ENCODE measurements at places on chromosomes 1 and 21.

- DNase-seq, result no peak
Observed at GRCh38 chr1:150902346-150902745, 15.4 kb downstream of the CTXND2 start.

GRCh38 chr1:6271006-6271405 is 10.1 kb upstream of the GPR153 start:
- DNase-seq, result no peak

DNA sequence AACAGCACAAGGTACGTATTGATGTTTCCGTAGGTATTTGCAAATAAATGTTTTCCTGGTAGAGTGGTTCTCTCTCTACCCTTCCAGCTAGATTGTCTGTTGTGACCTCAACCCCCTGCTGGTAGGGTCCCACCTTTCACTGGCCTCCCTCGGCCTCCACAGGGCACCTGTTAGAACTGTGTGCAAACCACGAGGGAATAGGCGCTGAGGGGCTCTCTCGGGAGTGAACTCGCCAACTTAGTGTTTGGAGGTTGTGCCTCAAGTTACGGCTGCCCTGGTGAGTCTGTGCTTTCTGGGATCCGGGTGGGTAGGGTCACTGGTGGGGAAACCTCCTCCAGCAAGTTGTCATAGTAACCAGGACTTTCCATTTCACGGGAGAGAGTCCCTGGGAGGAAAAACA is 204.7 kb upstream of the EDN2 start:
- DNase-seq, result no peak

GRCh38 chr1:235315735-235316134 is 12.2 kb downstream of the ARID4B start:
- DNase-seq, result no peak

DNA sequence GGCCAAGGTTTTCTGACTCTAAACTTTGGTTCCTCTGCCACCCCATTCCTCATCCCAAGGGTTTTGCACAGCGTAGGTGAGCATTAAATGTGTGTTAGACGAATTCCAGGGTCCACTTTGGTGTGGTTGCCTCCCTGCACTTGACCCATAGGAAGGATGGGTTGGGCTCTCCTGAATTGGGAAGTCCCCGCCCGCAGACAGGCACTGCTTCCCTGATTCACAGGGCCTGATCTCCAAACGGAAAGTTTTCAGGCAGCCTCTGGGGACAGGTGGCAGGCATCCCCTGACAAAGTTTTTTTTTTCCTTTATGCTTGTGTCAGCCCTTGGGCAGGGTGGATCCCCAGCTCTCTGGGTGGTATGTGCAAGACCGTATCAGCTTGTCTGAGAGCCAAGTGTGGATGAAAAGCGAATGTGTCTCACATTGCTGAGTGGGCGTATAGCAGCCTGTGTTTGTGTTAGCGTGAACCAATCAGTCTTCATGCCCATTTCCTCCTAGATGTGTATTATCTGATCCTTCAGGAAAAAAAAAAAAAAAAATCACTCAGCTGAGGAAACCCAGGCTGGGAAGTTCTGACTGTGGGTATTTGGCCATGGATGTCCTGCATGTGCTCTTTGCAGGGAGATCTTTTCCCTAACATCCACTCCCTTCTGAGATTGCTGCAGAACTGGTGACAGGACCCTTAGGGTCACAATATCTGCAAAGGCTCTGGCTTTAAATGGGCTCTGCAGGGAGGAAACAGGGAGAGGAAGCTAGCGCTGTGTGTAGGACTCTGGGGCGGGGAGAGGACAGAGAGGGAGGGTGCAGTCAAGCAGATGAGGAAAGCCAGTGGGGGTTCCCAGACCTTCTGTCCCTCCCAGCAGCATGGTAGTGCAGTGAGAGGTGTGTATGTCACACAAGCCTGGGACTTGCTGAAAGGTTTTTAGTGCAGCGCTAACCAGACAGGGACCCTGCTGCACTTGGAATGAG is 42.2 kb upstream of the TRABD2B start:
- no peak for DNase-seq

Measured in CD4-positive, alpha-beta T cell (primary cell).